ENCODE measurements at places on chromosomes 16 and 17. TPM values are rescaled to one million over a fixed set of nuclear protein-coding genes. Genes with fewer than 3 reads are reported as not detected.

GP1BA gene
- total RNA-seq = 0.11 TPM

CHCT1 gene
- total RNA-seq = not detected

RNF43 gene
- 0.85 TPM for total RNA-seq

CENPX gene
- 102 TPM for total RNA-seq

LHX1 gene
- total RNA-seq = 0.11 TPM

MT4 gene
- not detected for total RNA-seq

CMTM1 gene
- 15.9 TPM for total RNA-seq

CDH16 gene
- not detected for total RNA-seq

TNFRSF13B gene
- not detected for total RNA-seq

DHX40 gene
- 23.0 TPM for total RNA-seq

GAS7 gene
- 0.42 TPM for total RNA-seq

All from activated T-helper 17 cell treated with anti-CD3 and anti-CD28 coated beads, Interleukin-2, amount 50 U/mL, for 72 hours (primary cell).